Skin of body (tissue), 3 donors: ENCODE measurements at places on chromosomes 16 and 17. TPM values are rescaled to one million over a fixed set of nuclear protein-coding genes. Genes with fewer than 3 reads are reported as not detected.
A peak's percentile ranks its signal among the peaks of the same experiment; 100 is the strongest.

- no peak for DNase-seq
Measured at GRCh38 chr16:59527206-59527997, 793.3 kb upstream of the GOT2 start.

OR2C1 gene
- 0.30 TPM for total RNA-seq

GPR142 gene
- not detected for total RNA-seq

DRC7 gene
- not detected for total RNA-seq

- peak; percentile 61 for DNase-seq
Measured at GRCh38 chr17:68697850-68698361, 96.7 kb upstream of the FAM20A start.

GRCh38 chr17:70865993-70866804, 696.9 kb downstream of the KCNJ2 start:
- DNase-seq: no peak

GRCh38 chr17:66379996-66380395, 77.6 kb downstream of the PRKCA start:
- no peak for DNase-seq

GRCh38 chr17:53950858-53951250, 128.1 kb downstream of the KIF2B start:
- no peak for DNase-seq

FAM20A gene
- total RNA-seq: 4.7 TPM

DNA sequence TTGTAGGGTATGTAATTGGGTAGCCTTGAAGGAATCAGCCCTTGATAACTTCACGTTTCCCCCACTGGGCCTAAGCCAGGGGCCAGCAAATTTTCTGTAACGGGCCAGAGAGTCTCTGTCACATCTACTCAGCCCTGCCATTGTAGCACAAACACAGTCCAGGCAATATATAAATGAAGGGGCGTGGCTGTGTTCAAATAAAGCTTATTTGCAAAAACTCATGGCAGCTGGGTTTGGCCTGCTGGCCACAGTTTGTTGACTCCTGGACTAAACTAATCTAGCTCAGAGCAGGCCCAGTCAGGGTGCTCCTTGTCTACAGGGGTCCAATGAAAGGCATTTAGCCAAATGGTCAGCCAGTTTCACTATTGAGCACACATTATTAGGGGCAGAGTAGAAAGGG, 141.6 kb downstream of the CCDC182 start:
- no peak for DNase-seq

DNA sequence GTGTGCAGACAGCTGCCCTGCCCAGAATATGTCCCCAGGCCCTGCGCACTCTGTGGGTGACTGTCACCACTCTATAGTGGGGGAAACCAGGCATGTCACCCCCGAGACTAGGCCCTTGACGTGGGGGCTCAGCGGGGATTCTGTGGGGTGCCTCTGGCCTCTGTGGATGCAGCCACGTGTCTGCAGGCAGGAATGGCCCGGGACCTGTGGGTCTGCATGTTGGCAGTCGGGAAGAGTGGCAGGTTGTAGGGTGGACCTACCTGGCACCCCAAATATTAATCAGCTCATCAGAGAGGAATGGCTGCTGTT, 954 bp downstream of the IL32 start:
- no peak for DNase-seq

DNA sequence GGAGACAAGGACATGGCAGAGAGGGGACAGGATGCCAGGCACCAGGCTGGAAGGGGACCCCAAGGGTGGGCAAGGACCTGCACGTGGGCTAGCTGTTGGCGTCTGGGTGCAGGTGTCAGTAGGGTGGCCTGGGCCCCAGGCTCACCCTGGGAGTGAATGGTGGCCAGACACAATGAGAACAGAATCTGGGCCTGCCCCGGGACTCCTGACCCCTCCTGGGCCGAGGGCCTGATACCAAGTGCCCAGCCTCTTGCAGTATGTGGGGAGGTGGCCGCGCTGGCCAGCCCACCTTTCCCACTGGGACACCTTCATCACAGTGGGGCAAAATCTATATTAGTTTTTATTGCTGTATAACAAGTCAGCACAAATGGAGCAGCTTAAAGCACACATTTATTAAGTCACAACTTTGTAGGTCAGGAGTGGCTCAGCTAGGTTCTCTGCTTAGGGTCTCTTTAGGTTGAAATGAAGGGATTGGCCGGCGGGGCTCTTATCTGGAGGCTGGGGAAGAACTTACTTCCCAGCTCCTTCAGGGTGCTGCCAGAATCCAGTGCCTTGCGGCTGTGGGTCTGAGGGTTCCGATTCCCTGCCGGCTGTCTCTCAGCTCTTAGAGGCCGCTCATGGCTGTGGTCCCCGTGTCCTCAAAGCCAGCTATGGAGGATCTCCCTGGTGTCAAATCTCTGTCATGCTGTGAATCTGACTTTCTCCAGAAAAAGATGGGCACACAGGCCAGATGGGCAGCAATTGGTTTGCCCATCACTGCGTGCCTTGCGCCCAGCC, 3.6 kb downstream of the PRSS33 start:
- DNase-seq: no peak

GRCh38 chr16:64225696-64226095, 896.2 kb downstream of the CDH11 start:
- no peak for DNase-seq

DNA sequence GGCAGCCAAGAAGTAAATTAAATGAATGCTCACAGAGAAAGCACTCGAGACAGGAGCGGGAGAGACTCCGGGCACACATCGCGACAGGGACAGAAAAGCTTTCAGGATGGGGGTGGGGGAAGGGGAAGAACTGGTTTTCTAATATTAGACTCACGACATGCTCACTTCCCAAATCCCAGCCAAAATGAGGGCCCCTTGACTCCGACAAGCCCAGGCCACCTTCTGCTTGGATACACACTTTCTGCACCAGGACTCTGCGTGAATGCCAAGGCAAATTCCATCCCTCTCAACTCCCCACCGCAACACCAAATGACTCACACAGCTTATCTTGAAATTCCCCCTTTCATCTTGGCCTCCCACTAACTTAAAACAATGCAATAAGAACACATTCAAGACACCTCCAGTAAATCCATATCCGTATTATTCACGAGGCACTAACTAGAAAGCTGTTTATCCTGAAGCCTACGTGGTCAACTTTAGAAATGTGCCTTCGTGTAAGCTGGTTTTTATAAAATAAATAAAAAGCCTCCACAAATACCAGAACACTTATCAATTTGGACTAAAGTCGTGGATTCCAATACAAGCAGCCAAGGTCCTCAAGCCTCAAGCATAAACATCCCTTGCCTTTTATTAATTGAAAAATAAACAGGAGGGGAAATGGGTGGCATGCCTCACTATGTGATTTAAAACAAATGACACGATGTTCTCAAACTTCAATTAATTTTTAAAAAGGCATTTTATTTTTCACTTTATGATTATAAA, 46.1 kb downstream of the NXN start:
- DNase-seq: peak; percentile 37

ITGAX gene
- total RNA-seq: 3.3 TPM

- no peak for DNase-seq
Measured at GRCh38 chr17:81923302-81924260, 4.0 kb downstream of the MAFG start.
